ENCODE measurements at places on chromosomes 1 and 21. TPM values are rescaled to one million over a fixed set of nuclear protein-coding genes. Genes with fewer than 3 reads are reported as not detected.

DNA sequence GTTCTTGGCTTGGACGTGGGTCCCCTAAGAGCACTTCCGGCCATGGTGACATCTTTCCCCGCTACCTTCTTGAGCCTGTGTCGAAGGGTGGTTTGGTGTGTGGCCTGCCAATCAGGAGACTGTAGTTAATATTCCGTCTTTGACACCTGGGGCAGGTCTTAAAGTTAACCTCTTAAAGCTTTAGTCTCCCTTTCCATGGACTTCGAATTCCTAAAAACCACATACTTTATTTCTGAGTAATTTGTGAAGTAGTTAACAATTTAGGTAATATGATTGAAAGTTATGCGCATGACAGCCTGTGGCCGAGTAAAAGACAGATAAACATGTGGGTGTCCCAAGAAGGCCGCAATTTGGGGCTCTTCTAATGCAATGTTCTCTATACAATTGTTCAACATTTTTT is 10.2 kb upstream of the RAB29 start:
- no peak for DNase-seq

DNA sequence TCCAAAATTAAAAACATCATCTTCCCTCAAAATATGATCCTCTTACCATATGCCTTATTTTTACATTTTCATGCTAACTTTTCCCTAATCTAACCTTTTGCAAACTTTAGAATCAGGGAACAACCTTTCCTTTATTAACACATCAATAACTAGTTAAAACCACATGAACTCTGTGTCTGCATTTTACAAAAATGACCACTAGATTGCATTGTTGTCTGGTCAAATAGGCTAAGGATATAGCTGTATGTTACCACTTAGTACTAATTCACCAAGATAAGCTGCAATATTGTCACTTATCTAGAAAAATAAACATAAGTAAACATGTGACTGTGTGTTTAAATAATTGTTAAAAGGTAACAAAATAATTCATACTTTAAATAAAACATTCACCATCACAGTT is 82.3 kb downstream of the DENND1B start:
- DNase-seq: no peak

- DNase-seq: no peak
Measured at GRCh38 chr1:117544509-117545109, 61.2 kb upstream of the TENT5C start.

DNA sequence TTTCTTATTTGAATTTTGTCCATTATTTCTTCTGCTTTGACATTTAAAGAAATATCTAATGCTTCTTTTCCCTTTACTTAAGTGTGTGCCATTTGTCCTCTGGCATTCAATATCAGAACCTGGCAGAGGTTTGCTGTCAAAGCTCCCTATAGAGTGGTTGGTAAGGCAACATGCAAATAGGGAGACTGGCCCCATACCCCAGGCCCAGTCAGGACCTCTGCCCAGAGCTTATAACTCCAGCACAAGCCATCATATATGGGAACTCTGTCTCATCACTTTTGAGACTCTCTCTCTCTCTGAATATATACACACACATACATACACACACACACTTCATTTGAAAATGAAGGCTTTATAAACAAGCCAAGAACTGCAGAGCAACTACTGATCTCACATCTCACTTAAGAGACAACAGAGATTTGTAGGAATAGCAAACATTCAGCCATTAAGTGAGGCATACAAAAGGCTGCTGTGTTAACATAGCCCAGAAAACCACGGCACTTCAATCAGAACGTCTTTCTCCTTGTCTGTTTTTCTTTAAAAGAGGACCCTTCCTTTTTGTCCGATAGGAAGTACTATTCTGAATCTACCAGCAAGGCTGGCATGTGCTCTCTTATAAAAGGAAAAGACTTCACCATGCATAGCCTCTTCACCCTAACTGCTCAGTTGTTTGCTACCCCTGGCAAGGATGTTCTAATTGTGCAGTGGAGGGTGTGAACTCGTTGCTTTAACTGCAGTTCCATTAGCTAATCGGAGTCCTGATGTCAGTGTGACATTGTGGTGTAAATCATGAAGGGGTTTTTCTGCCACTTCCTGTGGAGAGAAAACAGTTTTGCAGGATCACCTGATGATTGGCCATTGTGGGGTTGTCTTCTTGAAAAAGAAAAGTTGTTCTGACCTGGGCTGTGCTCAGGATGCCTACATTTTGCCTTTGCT is 101.7 kb downstream of the NR5A2 start:
- peak; percentile 32 for DNase-seq

Gene B3GALT2
- 4.9 TPM for polyA plus RNA-seq
